ENCODE measurements at places on chromosomes 12 and 14. TPM values are rescaled to one million over a fixed set of nuclear protein-coding genes. Genes with fewer than 3 reads are reported as not detected.

DNA sequence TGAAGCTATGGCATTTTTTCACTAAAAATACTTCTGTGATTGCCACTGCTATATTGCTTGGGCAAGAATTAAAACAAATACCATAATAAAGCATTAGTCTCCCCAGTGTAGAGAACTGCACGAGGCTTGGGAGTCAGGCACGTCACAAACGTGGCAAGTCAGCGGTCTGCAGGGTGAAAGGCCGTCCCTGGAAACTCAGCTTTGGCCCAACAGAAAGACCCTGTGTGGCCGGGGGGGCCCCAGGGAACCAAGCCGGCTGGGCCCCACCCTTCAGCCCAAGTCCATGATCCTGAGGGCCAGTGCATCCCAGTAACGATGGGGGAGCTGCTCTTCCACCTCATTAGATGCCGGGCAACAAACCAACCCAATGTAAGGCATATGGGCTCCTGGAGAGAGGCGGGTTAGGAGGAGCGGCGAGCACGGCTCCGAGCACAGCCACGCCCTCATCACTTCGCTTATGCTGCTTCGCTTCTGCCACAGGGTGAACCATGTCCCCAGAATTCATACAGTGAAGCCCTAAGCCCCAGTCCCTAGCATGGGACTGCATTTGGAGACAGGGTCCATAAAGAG, 50.9 kb upstream of the GPR68 start:
- no peak for DNase-seq

SLC8A3 gene
- 0.23 TPM for total RNA-seq

MOK gene
- total RNA-seq, result 10.0 TPM

ZFP36L1 gene
- 388 TPM for total RNA-seq

NUBPL gene
- 10.7 TPM for total RNA-seq

DNA sequence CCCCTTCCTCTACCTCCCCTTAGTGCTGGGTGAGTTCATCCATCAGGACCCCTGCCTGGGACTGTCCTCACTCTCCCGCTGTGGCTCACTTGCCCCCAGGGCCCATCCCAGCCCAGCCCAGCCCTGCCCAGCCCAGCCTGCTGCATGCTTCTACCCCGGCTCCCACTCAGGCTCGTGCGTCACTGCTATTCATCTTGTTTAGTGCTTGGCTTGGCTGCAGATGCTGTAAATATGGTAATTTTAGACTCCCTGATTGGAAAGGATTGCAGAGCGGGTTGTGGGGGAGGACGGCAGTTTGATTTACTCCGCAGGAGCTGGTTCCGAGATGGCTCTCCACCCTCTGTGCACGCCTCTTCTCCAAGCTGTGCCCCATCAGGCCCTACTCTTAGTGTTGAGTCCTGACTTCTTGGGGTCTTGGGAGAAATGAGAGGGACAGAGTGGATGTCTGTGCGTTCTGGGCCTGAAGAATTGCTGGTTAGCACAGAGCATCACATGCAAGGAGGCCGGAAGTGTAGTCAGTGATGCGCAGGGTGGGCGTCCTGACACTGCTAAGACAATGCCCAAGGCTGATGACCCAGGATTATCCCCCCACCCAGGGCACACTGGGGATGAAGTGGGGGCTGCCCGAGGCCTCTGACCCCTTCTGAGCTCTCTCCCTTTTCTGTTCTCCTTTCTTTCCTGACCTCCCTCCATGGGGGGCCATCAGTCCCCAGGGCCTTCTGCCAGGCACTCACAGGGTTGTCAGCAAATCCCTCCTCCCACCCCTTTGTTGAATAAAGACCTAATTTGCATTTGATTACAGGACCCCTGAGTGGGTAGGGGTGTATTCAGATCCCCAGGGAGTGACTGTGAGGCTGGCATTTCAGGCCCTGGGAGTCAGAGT, 244.4 kb downstream of the ZFP36L1 start:
- peak; percentile 91 for DNase-seq

DNA sequence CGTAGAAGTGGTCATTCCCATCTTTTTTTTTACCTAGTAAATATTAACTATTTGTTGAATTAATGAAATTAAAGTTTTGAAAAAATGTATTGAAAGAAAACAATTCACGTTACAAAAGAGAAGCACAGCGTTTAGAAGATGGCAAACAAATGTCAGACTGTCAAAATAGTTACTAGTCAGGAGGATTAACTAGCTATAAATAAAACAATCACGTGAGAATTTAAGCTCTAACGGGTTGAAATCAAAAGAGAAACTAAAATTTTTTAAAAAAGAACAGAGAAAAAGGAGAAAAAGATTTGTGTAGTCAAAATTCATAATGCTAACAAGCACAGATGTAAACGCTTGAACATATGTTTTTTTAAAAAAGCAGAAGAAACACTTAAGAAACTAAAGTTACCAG, 26.4 kb downstream of the DDHD1 start:
- no peak for DNase-seq

GRCh38 chr12:66058554-66058953, 72.0 kb downstream of the LLPH start:
- no peak for DNase-seq

DNA sequence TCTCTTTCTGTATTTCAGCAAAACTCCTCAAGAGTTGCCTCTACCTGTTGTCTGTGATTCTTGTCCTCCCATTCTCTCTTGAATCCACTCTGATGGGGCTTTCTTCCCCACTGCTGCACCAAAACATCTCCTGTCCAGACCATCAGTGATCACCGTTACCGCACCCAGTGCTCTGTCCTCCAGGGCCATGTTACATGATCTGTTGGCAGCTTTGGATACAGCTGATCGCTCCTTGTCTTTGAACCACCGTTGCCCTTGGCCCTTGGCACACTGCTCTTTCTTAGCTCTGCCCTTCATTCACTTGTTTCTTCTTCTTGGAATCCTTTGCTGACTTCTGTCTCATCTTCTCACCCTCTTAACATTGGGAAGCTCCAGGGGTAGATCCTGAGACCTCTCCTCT, 333.7 kb upstream of the FKBP4 start:
- DNase-seq, result no peak
